ENCODE measurements at places on chromosomes 1 and 21.
A peak's percentile ranks its signal among the peaks of the same experiment; 100 is the strongest.

DNA sequence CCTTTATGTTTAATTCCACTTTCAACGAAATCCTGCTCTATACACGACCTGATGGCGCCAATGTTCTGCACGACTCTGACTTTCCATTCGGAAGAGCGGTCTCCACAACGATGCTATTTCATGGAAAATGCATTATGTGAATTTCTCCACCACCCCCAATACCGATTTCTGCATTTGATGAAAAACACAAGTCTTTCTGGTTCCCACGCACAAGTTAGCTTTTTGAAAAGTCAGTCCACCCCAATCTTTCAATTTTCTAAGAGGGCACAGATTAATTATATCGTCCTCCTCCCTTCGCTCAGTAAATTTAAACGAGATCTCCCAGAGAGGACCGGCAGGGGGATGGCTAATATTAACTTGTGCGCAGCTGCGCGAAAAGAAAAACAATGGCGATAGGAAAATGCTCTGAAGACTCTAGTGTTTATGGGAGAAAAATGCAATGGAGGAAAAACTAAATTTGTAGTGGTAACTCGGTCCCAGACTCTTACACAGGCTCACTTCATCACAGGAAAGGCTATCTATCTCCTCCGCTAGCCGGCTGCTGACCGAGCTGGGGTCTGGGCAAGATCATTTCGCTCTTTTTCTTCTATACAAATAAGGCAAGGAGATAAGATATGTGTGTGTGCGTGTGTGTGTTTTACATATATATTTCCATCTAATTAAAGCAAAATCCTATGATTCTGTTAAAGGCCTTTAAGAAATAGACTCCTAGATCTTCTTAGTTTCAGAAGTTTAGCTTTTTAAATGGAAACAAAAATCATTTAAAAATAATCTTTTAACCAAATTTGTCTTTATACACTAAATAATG, 1.2 kb upstream of the LHX8 start:
- H3K4me1 ChIP-seq: peaks cover 20% of the 10 kb centered on the region
- no peak overlapping the region for H3K27ac ChIP-seq
- H3K4me3 ChIP-seq: no peak overlapping the region

DNA sequence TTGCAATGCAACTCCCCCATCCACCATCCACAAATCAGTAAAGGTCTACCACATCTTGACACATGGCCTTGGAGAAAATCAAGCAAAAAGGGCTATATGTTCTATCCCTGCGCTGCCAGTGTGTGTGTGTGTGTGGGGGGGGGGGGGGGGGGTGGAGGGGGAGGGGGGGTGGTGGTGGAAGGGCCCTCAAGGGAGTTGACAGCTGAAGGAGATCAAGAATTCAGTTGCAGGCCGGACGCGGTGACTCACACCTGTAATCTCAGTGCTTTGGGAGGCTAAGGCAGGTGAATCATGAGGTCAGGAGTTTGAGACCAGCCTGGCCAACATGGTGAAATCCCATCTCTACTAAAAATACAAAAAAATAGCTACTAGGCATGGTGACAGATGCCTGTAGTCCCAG, 37.6 kb upstream of the CLIC4 start:
- no peak overlapping the region for H3K4me3 ChIP-seq
- no peaks in the 10 kb centered on the region for H3K36me3 ChIP-seq
- H3K27me3 ChIP-seq: no peaks in the 10 kb centered on the region
- no peak for ATAC-seq

DNA sequence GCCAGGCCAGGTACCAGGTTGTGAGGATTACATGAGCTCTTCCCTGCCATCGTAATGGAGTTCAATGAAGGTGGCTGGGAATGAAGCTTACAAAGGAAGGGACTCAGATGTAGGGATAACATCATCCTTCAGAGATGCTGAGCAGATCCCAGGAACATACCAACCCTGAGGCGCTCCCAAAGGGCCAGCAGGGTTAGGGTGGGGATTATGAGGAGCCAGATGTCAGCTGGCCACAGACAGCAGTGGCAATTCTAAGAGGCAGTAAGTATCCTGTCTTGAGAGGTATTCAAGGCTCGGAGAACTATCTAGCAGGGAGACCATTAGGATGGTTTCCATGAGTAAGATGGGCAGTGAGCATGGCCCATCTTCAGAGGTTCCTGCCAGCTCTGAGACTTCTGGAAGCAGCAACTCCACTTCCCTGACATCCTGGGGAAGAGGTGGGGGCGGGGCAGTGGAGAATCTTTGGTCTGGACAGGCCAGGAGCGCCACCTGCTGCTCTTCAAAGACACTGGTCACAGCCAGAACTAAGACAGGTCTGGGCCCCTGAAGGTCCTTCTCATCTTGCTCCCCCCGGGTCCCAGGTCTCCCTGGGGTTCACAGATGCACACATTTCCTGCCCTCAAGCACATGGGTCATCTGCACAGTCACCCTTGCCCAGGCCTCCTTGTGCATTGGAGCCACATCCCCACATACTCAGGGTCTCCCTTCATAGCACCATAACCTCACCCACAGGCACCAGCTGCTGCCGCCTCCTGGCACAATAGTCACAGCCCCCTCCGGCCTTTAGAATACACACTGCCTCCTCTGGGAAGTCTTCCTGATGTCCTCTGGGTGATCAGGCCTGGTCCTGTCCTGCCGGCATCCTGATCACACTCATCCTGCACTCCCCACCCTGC, 2.7 kb upstream of the SDC3 start:
- no peak overlapping the region for H3K4me3 ChIP-seq
- H3K4me1 ChIP-seq: peaks cover 42% of the 10 kb centered on the region
- peak; percentile 56 for ATAC-seq
- H3K27ac ChIP-seq: no peak overlapping the region
- peaks cover 52% of the 10 kb centered on the region for H3K27me3 ChIP-seq

- no peaks in the 10 kb centered on the region for H3K36me3 ChIP-seq
- peaks cover 74% of the 10 kb centered on the region for H3K27me3 ChIP-seq
- H3K27ac ChIP-seq: no peak overlapping the region
- no peak overlapping the region for H3K4me3 ChIP-seq
- no peak for ATAC-seq
These were observed 282.7 kb downstream of the KIF26B start for GRCh38 chr1:245437369-245438062.

DNA sequence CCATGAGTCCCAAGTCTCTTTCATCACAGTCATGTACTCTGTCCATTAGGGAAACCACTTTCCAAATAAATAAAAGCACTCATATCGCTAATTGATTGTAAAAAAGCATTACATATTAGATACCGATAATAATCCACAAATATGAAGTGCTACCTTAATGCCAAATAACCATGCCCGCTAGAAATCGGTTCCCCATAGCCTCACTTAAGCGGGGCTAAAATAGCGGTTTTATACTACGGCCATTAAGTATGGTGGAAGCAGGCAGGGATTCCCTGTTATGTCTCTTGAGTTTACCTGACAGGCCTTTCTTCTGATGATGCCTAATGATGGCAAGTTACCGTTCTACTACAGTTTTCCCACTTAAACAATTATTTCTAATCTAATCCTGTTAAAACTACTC, 3.9 kb downstream of the ELK4 start:
- H3K36me3 ChIP-seq: peaks cover 18% of the 10 kb centered on the region
- H3K4me3 ChIP-seq: no peak overlapping the region
- no peaks in the 10 kb centered on the region for H3K27me3 ChIP-seq
- ATAC-seq: no peak
- peak overlapping the region; percentile 91 for H3K27ac ChIP-seq
- H3K4me1 ChIP-seq: peaks cover 59% of the 10 kb centered on the region

DNA sequence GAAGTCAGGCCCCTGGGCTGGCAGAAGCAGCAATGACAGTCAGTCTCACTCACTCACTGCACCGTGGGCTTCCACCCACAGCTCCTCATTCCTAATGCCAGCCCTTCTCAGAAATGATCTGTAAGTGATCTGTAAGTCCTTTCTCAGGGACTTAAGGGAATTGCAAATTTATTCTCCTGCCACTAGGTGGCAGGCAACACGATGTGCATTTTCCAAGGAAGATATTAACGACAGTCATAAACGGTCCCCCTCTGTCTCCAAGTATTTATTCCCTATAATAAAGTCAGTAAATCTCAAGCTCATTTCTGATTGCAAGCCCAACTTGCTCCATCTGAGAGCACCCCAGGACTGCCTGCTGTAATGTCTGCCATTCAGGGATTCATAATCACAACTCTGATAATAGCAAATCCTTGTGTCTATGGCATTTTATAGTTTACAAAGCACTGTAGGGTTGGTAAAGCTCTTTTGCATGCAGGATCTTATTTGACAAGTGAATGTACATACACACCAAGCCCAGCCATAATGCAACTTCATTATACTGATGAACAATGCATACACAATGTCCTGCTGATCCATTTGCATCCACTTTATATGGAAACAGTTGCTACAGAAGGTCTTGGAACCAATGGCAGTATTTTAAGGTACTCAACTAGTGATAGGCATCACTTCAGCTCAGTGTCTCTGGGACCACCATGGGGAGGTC, 380.5 kb upstream of the CAMK1G start:
- no peak overlapping the region for H3K4me3 ChIP-seq
- H3K27ac ChIP-seq: no peak overlapping the region
- no peaks in the 10 kb centered on the region for H3K4me1 ChIP-seq

- H3K27me3 ChIP-seq: no peaks in the 10 kb centered on the region
- H3K27ac ChIP-seq: no peak overlapping the region
- H3K4me3 ChIP-seq: no peak overlapping the region
- no peak for ATAC-seq
- no peaks in the 10 kb centered on the region for H3K4me1 ChIP-seq
These were observed 282.3 kb upstream of the RGS18 start for GRCh38 chr1:191875994-191876393.

- ATAC-seq: peak; percentile 50
- no peak overlapping the region for H3K4me3 ChIP-seq
- no peak overlapping the region for H3K27ac ChIP-seq
- H3K27me3 ChIP-seq: no peaks in the 10 kb centered on the region
- H3K4me1 ChIP-seq: peaks cover 6% of the 10 kb centered on the region
- peaks cover 32% of the 10 kb centered on the region for H3K36me3 ChIP-seq
These were observed 14.3 kb downstream of the BTG3 start for GRCh38 chr21:17598437-17598836.

DNA sequence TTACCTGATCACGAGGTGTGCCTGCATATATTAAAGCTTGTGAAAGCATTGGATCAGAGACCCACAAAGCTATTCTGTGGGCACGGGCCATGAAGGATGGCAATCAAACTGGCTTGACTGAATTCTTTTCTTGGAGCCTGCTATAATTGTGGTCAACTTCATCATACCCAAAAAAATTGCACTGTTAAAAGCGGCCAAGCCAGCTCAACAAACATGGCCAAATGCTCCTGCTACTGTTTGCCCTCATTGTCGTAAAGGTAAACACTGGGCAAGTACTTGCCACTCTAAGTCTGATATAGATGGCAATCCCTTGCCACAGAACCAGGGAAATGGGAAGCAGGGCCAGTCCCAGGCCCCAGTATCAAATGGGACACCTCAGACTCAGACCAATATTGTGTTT, 6.6 kb upstream of the GSTM5 start:
- no peaks in the 10 kb centered on the region for H3K27me3 ChIP-seq
- ATAC-seq: no peak
- peaks cover 41% of the 10 kb centered on the region for H3K36me3 ChIP-seq
- H3K27ac ChIP-seq: no peak overlapping the region
- H3K4me3 ChIP-seq: no peak overlapping the region
- H3K4me1 ChIP-seq: no peaks in the 10 kb centered on the region

DNA sequence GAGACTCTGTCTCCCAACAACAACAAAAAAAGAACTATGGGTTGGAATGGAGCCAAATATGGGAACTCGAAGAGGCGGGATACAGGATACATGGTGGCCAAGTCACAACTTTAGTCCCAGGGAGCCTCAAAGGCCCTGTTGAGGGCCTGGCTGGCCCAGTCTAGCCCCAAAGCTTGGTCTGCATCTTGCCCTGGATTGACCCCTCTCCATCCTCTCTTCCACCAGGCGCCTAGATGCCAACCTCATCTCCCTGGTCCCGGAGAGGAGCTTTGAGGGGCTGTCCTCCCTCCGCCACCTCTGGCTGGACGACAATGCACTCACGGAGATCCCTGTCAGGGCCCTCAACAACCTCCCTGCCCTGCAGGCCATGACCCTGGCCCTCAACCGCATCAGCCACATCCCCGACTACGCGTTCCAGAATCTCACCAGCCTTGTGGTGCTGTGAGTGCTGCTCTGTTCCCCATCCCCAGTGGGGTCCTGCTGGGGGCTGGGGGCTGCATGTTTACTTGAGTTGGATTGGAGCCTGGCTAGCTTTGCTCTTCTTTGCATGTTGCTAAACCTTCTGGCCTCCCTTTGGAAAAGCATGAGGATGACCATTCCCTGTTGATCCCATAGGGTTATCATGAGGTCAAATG, 65.5 kb downstream of the UBE2T start:
- H3K27ac ChIP-seq: no peak overlapping the region
- H3K4me3 ChIP-seq: no peak overlapping the region
- H3K36me3 ChIP-seq: no peaks in the 10 kb centered on the region
- no peak for ATAC-seq
- H3K4me1 ChIP-seq: no peaks in the 10 kb centered on the region

- no peak for ATAC-seq
- no peaks in the 10 kb centered on the region for H3K27me3 ChIP-seq
- H3K4me3 ChIP-seq: peak overlapping the region; percentile 94
These were observed 767 bp downstream of the PDIK1L start for GRCh38 chr1:26112407-26112775.

DNA sequence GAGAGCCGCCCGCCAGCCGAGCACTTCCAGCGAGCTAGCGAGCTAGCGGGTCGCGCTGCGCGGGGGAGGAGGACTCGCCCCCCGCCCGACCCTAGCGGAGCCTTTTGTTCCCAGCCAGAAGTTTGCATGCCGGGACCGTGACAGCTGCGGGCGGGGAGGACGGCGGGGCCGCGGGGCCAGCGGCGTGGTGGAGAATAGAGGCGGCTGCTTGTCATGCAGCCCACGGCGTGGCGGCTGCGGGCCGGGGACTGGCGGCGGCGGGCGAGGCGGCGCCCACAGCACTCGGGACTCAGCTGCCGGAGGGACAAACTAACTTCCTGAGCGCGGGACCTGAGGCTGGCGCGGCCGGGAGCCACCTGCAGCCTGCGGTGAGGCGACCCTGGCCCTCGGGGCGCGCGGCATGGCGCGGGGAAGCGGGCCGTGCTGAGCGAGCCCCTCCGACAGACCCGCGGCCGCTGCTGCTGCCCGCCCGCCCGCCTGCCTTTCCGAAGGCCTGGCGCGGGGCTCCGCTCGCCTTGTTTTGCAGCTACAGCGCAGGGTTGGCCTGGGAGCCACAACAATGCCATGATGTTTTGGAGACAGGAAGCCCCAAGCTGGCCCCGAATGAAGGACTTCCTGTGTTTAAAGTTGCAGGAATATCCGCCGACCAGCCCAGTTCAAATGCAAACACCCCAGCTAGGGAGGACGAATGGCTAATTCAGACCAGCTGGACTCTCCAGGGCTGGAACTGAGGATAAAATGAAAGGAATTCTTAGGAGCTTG, 82.2 kb upstream of the BMP8A start:
- peaks cover 16% of the 10 kb centered on the region for H3K36me3 ChIP-seq
- H3K4me1 ChIP-seq: peaks cover 33% of the 10 kb centered on the region
- no peak for ATAC-seq

GRCh38 chr1:110293601-110294104, 45.5 kb upstream of the RBM15 start:
- no peak overlapping the region for H3K4me3 ChIP-seq
- H3K36me3 ChIP-seq: peaks cover 5% of the 10 kb centered on the region
- no peak for ATAC-seq

- peaks cover 26% of the 10 kb centered on the region for H3K36me3 ChIP-seq
- no peaks in the 10 kb centered on the region for H3K4me1 ChIP-seq
- ATAC-seq: no peak
- H3K4me3 ChIP-seq: no peak overlapping the region
These were observed 40.6 kb downstream of the LHX4 start for GRCh38 chr1:180270530-180271271.

GRCh38 chr1:31658721-31659120, 14.0 kb upstream of the PEF1 start:
- ATAC-seq: no peak
- no peak overlapping the region for H3K4me3 ChIP-seq
- H3K27me3 ChIP-seq: peaks cover 45% of the 10 kb centered on the region
